CD4-positive, alpha-beta T cell treated with Interleukin-4 for 1 hour (primary cell): ENCODE measurements at places on chromosomes 11 and 22.

DNA sequence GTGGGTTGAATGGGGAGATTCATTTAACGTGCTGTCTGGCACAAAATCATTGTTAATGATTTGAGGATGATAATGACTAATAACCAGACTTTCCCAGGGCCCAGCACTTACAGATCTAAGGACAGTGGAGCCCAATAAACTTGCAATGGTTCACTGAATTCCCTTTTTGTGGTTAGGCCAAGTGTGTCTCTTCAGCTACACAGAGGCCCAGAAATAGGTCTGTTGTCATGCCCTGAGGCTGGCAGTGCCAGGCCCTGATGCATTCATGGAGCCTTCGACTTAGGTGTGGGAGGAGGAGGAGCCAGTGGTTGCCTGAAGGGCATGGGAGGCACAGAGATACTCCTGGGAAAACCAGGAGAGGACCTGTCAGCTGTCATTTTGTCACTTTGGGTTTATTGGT, 56.1 kb downstream of the KIAA1671 start:
- DNase-seq: no peak

DNA sequence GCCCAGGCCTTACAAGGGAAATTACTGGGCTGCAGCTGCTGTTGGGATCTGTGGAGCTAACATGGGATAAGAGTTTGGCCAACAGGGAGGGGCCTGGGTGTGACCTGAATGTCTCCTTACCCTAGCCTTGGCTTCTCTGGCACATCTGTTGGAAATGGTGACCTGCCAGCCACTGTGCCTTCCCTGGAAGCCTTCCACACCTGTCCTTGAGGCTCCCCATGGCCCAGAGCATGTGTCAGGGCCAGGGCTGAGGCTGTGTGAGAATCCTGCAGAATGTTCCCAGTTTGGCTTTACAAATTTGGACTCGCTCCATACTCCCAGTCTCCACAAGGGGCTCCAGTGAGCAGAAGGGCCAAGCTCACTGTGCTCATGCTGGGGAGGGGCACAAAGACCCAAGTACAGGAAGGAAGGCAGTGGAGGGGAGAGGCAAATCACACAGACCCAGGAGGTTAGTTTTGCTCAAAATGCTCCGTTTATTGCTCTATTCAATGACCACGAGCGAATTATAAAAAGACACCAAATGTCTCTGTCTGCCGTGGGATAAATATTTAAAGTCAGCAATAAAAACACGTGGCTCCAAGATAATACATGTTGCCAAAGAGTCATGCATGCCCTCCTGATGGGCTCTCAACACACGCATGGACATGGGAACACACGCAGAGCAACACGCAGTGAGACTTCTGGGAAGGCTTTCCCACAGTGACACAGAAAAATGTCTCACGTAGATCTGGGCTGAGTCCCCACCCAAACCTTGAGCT, 1.7 kb upstream of the IGSF22 start:
- peak; percentile 61 for DNase-seq

GRCh38 chr11:19241260-19242178, 774 bp upstream of the E2F8 start:
- peak; percentile 11 for DNase-seq

- DNase-seq: no peak
Observed at GRCh38 chr11:65452806-65453490, 30.4 kb downstream of the NEAT1 start.

- DNase-seq: no peak
Observed at GRCh38 chr11:67289226-67289650, at the start of gene ANKRD13D. TSS of gene ANKRD13D (plus strand) at chr11:67289303. CDS start at chr11:67289461, 158 bp downstream.

DNA sequence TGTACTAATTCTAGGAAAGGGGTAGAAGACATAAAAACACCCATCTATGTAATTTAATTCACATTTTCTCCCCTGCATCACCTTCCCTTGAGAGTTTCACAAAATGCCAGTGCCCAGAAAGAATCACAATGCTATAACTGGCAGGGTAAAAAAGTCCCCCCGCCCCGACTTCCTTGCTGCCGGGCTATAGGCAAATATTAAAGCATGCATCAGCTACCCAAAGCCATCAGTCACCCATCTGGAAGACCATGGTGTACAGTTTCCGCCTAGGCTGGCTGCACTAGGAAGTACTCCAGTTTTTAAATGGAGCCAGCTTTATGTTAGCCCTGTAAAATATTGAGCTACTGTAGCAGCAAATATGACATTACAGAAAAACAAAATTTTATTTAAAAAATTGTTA, 67.8 kb downstream of the ST14 start:
- no peak for DNase-seq

DNA sequence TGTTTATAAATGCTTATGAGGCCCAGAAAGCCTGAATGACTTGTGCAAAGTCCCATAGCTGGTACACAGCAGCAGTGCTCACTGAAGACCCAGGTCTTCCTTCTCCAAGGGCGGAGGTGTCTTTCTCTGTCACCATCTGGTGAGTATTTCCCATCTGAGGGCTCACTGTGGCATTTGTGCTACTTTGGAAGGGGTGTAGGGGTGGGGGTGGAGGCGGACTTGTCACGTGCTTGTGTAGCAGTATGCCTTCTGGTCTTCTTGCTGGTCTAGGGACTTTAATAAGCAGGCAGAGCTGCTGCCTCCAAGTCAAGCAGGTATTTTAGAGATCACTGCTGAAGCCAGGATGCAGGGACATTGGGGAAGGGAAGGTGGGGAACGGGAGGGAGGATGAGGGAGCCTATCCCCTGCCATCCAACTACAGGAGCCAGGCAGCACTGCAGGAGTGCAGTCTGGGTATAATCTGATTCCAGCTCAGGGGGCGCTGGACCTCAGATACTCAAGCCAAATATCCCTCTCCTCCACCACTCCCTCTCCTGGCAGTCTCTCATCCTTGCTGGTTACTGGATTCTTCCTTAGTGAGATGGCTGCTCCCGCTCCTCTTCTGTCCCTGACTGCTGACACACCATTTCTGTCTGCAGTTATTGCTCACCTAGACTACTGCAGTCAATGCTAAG, 3.4 kb downstream of the ABCC8 start:
- no peak for DNase-seq

DNA sequence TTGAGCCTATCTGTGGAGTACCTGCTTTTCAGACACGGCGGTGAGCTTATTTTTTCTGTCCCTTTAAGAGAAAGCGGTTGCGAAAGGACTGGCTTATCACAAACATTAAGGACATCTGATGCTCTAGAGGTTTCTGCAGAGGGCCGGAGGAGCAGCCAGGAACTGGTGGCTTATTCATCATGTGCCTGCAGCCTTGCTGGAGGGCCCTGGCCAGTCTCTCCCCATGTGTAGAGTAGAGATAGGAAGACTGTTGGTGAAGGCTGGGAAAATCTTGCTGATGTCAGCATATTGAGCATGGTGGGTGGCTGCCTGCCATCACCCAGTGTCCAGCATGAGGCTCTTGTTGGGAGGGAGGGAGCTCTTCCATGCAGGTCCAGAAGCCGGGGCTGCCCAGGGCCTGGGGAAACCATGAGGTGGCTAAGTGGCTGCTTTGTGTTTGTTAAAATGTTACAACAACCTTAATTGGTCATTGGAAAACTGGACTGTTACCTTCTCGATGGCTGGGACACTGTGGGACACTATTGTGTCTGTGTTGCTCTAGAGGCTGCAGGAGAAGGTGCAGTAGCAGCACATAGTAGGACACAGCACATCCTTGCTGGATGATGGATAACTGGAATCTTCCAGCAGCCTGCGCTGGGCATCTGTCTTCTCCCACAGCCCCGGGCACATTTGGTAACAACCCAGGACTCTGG, 54.3 kb downstream of the TSPAN18 start:
- no peak for DNase-seq

- DNase-seq: peak; percentile 28
Observed at GRCh38 chr11:3021125-3021524, 29.0 kb upstream of the NAP1L4 start.

DNA sequence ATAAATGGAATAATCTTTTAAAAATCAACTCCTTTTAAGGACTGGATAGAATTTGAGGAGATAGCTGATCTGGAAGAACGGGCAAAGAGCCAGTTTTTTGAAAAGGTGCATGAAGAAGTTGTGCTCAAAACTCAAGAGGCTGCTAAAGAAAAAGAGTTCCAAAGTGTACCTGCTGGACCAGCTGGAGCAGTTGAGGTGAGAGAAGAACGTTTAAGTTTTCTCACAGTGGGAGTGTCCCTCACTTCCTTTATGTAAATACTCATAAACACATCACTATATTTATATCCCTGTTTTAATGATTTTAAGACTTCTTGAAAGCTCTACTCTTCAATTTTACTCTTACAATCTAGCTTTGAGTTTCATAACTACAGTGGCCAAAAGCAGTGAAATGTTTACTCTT, 11.7 kb upstream of the ANKRD42 start:
- DNase-seq: no peak

GRCh38 chr22:39496131-39496838, 5.8 kb upstream of the MIEF1 start:
- DNase-seq: peak; percentile 57

DNA sequence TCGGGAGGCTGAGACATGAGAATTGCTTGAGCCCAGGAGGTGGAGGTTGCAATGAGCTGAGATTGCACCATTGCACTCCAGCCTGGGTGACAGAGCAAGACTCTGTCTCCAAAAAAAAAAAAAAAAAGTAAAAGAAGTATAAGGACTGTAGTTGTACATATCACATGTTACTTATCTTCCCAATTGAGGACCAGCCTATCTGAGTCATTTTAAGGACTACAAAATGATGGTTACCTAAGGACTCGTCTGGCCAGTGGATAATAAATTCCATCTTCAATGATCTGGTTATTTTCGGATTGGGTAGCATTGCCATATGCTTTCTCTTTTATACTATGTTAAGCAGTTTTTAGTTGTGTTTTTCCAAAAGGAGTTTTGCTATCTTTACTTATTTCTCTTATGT, 55.3 kb downstream of the PPFIA1 start:
- DNase-seq: no peak

DNA sequence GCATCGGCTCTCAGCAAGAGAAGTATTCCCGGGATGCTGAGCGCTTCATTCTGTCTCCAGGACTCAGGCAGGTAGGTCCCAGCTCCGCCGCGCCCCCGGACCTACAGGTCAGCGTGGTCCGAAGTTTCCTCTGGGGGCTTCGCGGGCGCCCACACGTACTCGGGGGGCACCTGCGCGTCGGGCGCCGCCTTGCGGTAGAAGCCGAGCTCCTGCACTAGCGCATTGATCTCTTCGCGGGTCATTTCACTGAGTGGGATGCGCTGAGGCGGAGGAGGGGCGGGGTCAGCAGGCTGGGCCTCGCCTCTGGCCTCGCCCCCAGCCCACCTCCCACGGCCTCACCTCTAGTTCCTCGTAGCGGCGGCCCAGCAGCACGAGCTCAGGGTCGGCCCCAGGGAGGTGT, 2.5 kb downstream of the SELENOM start:
- peak; percentile 22 for DNase-seq

- no peak for DNase-seq
Observed at GRCh38 chr11:44366741-44367140, 56.8 kb upstream of the ALX4 start.

DNA sequence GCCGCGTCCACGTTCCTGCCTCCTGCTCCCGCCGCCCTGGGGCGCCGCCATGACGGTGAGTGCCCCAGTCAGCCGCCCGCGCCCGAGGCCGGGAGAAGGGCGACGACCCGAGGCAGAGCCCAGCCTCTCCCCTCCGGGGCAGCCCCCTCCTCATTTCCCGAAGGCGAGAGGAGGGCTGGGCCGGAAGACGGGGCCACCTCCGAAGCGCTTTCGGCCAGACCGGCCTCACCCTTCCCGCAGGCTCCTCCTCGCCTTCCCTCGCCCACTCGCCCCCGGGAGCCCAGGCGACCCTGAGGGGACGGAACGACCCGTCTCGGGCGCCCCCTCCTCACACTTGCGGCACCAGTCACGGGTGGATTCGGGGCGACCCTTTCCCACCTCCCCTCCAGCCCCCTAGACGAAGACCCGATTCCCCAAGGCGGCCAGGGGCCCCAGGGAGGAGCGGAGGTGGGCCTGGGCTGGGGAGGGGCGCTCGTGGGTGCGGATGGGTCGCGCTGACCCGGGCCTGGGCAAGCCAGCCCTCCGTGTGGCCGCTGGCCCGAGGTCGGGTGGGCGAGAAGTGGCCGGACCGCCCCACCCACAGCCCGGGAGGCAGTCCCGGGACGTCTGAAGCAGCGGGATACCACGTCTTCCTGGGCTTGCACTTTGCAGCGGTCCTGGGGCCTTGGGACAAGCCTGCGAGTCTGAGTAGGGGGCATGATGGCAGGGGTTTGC, 49.7 kb downstream of the TRIOBP start:
- no peak for DNase-seq

- no peak for DNase-seq
Observed at GRCh38 chr22:26568207-26568706, 21.7 kb downstream of the TPST2 start.

GRCh38 chr11:2663915-2664314, 35.9 kb downstream of the KCNQ1OT1 start:
- DNase-seq: no peak
